DMS53 (cell line): ENCODE measurements at places on chromosomes 2 and 18.

- no peak for DNase-seq
Measured at GRCh38 chr18:12842459-12843380, 41.3 kb downstream of the PTPN2 start.

DNA sequence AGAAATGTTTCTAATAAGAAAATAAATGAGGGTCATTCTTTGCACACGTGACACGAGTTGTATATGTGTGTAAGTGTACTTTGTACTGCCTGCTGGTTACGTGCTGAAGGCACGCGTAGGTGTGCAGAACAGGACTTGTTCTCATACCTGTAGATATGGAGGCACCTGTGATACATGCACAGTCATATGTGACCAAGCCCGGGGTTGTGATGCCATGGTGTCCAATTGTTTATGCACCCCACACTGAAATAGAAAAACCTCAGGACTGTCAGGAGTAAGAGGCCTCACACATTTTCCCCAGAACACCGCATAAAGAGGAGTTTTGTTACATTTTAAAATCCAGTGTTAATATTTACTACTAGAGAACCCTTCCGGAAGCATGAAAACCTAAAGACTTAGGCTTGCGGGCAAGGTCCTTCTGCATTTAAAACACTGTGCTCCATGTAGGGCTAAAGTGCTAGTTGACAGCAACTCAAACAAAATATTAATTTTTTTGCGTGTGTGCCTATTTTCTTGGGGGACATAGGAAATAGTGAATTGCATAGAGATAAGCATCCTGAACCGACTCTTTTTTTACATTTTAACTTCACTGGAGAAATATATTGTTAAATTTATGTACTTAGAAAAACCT, 9.3 kb downstream of the TSHZ1 start:
- no peak for DNase-seq

DNA sequence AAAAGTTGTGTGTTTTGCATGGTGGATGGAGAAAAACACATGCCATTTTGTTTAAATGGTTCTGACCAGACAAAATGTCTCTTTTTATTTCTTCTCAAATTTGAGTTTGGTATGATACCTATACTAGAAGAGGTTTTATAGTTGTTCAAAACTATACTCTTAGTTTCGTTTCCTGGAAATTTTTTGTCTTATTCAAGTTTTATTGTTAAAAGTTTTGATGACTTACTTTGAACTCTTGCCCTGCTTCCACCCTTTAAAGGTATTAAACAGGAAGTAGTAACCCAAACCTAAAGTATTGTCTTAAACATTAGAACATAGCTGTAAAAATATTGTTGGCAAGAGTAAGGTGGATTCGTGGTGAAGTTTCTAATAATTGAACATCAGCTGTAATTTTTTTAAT, 98.2 kb downstream of the BABAM2 start:
- no peak for DNase-seq

- no peak for DNase-seq
Measured at GRCh38 chr2:191335875-191336464, 90.8 kb downstream of the MYO1B start.

DNA sequence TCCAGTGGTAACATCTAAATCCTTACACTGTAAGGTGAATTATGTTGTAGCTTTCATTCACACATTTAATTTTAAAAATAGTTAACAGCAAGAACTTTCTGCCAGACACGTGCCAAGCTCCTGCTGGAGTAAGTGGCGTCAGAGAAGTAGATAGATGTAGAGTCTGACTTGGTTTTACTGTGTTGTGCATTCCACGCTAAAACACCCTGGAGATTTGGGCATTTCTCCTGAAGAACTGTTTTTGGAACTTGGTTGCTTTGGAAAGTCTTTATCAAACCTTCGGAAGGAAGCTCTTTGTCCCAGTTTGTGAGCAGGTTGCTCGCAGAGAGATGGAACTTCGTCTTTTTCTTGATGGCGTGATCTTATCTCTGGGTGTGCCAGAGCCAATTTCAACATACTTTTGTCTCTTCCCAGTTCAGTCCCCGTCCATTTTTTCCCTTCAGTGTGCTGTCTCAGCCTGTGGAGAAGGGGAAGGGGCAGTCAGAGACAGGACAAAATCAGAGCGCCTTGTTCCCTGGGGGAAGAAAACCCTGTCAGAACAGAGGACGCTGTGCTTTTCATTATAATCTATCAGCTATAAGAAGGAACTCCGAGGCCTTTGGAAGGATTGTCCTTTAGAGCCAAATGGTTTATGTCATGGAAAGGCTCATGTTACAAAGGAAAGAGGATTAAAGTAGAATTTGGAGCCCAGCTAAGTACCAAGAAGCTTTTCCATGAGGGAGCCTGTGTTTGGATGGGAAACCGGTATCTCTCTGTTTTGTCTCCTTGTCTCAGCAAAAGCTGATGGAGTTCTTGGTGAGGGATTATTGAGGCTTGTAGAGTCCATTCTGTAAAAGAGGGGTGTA, 18.9 kb downstream of the GRHL1 start:
- DNase-seq: no peak

- no peak for DNase-seq
Measured at GRCh38 chr18:61471942-61472341, 138.7 kb downstream of the CDH20 start.

DNA sequence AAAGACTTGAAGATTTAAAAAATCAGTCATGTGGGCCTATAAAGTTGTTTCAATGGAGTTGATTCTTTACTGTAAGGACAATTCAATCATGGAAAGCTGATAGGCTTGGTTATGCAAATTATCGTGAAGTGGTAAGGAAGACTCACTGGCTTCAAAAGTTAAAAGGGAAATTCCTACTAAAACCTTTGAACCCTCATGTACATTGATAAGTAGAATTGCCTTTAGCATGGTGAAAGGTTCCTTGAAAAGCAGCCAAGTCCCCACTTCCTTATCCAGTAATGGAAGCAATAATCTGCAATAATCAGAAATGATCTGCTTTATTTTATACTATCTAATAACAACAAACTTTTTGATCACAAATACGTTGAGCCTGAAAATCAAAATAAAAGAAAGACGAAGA, 14.4 kb upstream of the CCL20 start:
- DNase-seq: no peak

DNA sequence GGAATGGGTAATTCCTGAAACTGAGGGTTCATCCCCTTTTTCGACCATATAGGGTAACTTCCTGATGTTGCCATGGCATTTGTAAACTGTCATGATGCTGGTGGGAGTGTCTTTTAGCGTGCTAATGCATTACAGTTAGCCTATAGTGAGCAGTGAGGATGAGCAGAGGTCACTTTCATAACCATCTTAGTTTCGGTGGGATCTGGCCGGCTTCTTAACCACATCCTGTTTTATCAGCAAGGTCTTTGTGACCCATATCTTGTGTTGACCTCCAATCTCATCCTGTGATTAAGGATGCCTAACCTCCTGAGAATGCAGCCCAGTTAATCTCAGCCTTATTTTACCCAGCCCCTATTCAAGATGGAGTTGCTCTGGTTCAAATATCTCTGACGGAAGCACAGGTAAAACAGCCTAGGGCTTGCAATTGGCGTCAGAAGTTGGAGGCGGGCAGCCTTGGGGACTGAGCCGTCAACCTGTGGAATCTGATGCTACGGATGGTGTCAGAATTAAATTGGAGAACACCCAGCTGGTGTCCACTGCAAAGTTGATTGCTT, 19.5 kb downstream of the RALBP1 start:
- DNase-seq: no peak

- no peak for DNase-seq
Measured at GRCh38 chr2:74259191-74259590, 60.8 kb downstream of the MTHFD2 start.

GRCh38 chr2:1584691-1585485, 159.4 kb downstream of the PXDN start:
- DNase-seq: no peak
